Activated naive CD4-positive, alpha-beta T cell treated with anti-CD3 and anti-CD28 coated beads, Interleukin-2, amount 50 U/mL, for 72 hours (primary cell): ENCODE measurements at places on chromosomes 11 and 22. TPM values are rescaled to one million over a fixed set of nuclear protein-coding genes. Genes with fewer than 3 reads are reported as not detected.

DNA sequence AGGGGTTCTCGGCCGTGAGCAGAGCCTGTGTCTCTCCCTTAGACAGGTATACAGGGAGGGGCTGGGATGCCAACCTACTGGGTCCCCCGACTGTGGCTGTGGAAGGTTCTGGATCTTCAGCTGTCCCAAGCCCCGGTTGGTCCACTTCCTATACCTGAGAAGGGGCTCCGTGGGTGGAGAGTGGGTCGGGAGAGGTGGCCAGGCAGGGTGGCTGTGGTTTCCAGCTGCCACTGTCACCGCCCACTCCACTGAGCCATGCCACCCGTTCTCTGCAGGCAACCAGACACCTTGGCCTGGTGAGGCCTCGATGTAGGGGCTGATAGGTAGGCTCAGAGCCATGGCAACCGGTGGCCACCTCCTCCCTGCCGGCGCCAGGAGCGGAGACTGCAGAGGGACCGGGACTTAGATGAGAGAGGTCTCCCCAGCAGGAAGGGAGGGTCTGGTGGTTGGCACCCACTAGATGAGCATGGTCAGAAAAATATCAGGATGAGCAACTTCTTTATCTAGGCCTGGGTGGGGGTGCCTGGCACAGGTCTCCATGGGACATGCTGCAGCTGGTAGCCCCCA, 53.8 kb downstream of the TRIOBP start:
- no peak for DNase-seq

DNA sequence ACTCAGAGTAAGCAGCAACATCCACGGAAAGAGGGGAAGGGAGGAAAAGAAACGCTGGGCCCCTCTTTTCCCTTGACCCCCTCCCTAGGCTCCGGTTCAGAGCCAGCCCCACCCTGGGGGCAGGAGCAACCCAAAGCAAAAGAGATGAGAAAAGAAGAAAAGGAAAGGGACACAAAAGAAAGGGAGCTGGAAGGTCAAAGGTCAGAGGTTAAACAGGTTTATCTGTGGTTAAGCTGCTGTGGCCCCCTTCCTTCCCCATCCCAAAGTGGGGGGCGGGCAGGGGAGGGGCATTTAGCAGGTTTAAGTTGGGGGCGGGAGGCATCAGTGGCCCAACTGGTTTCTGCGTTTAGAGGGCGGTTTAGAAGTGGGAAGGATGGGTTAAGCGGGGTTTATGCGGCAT, 35.6 kb downstream of the SLC22A12 start:
- no peak for DNase-seq

- no peak for DNase-seq
Measured at GRCh38 chr11:104161751-104162450, 2.0 kb downstream of the PDGFD start.

DNA sequence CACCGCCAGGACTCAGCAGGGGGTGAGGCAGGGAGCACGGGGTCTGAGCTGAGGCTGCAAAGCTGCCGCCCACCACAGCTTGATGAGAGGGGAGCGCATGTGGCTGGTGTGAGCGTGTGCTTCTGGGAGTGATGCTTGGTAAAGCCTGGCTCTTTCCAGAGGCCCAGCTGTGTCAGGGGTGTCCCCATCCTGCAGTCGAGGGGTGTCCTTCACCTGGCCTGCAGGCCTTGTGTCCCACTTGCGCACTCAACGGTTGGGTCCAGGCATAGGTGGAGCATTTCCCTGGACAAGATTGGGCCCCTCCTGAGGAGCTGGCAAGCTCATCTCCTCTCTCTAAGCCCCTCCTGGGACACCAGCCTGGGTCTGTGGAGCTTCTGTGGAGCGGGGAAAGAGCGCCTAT, 273.9 kb downstream of the TBC1D22A start:
- DNase-seq = no peak

DNA sequence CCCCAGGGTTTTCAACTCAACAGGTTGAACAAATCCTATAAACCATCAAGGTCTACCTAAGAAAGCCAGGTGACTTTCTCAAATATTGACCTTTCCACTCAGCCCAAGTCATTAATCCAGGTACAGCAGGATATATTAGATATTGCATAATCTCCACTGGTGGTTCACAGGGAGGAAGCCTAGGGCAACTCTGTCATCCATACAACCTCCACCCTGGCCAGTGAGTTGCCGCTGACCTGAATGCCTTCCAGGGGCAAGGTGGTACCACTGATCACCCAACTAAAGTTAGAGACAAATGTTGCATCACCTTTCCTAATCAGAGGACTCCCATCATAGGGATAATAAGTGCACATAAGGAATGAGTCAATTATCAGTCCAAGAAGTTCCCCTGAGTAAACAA, 22.9 kb downstream of the GUCD1 start:
- DNase-seq = no peak

Gene MIF
- total RNA-seq = 919 TPM
